Psoas muscle (tissue), 8 donors: ENCODE measurements at places on chromosomes 2 and 18. TPM values are rescaled to one million over a fixed set of nuclear protein-coding genes. Genes with fewer than 3 reads are reported as not detected.

Gene DSG2
- 0.93 TPM for polyA plus RNA-seq

DNA sequence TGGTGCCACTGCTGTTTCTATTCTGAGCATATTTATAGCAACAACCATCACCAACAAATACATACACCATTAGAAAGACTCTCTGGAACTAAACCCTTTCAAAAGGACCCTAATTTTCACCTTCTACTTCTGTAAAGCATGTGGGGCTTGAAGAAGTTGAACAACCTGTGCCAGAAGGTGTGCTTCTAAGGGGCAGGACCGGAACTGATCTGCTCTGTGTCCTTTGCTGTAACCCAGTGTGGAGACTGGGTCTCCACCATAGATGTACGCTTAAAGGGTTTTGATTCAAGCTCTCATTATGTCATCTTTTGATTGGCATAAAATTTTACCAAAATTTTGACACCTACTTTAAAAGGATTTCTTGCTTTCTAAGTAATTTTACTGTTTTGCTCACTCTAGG lies 40.3 kb downstream of the WDR43 start:
- no peak for DNase-seq

- no peak for DNase-seq
Measured at GRCh38 chr2:105261061-105261460, 19.5 kb downstream of the GPR45 start.

Gene SERPINB13
- not detected for polyA plus RNA-seq

DNA sequence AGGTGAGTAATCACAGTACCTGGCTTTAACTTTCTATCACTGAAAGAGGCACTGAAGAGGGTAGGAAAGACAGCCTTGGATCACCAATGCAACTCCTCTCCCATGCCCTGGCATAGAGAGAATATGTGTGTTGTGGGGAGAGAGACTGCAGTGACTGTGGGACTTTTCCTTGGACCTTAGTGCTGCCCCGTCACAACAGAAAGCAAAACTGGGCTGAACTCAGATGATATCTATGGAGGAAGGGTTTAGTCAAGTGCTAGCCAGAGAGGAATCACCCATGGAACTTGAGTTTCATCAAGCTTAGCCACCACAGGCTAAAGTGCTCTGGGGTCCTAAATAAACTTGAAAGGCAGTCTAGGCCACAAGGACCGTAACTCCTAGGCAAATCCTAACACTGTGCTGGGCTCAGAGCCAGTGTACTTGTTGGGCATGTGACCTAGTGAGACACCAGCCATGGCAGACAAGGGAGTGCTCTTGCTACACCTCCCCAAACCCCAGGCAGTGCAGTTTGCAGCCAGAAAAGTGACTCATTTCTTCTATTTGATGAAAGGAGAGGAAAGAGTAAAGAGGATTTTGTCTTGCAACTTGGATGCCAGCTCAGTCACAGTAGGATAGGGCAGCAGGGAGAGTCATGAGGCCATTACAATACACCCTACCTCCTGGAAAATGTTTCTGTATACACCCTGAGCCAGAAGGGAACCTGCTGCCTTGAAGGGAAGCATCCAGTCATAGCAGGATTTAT lies 105.8 kb upstream of the SPOPL start:
- no peak for DNase-seq

Gene TMEM214
- 43.2 TPM for polyA plus RNA-seq

Gene PAIP2B
- 7.2 TPM for polyA plus RNA-seq

DNA sequence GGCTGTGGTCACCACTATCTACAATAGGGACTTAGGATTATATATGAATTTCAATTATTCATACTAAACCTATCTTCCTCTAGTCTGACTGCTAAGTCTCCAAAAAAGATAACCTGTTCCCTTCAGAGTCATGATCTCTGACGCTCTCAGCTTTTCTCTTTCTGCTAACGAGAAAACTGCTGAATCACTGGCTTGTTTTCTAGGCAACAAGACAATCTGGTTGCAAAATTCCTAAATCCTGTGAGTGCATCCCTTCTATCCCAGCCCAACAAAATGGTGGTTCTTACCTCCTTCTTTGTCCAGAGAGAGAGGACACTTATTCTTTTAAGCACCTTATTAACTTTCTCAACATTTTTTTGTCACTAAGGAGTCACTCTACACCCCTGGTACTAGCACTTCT lies 312.3 kb upstream of the PKDCC start:
- no peak for DNase-seq

DNA sequence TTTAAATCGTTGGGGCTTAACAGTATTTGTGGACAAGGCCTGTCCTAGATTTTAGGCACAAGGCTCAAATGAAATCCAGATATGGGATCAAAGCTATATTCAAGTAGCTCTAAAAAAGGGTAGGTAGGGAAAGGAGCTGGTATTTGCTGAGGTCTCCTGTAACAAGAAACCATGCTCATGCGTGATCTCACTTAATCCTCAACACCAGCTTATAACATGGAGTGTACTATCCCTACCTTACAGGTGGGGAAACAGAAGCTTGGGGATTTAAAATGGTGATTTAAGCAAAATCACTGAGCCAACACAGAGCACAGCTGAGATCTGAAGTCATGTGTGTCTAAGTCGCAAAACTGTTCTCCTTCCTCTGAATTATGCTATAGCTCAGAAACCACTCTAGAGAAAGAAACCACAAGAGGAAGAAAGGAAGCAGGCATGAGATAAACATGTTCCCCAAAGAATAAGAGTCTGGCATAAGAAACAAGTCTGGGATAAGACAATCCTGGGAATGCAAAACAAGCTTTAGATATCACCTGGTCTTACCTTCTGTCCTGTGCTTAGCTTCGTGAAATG lies 43.1 kb downstream of the CYRIA start:
- DNase-seq: no peak

- DNase-seq: no peak
Measured at GRCh38 chr18:67342159-67342558, 174.4 kb downstream of the DSEL start.

Gene PRKAG3
- polyA plus RNA-seq: 9.2 TPM

GRCh38 chr2:164661349-164661748 lies 40.1 kb upstream of the GRB14 start:
- no peak for DNase-seq

Gene CERKL
- polyA plus RNA-seq: not detected

DNA sequence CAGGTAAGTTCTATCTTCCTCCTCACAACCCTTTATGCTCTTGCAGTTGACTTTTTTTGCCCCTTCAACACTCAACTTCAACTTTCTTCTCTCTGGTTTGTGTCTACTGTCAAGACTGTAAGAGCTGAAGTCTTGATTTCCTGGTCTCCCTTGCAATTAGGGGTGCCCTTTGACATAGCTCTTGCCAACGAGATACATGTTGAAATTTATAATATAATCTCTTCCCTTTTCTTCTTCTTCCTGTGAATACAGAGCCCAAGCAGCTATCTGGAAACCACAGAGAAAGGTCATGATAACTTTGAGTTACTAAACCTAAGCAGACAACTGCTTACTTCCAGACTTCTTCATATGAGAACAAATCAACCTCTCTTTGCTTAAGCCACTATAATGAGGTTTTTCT lies 163.5 kb downstream of the MC4R start:
- no peak for DNase-seq

DNA sequence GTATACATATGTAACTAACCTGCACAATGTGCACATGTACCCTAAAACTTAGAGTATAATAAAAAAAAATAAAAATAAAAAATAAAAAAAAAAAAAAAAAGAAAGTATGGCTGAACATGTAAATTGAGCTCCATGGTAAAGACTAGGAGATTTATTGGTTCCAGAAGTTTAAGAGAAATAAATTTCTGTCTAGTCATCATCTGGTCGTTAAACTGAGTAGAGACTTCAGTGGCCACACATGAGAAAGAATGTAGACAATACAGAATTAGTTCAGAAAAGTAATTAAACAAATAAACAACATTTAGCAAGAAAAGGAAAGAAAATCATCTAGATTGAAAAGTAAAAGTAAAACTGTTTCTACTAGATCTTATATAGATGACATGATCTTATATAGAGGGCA lies 12.4 kb upstream of the KCNE4 start:
- no peak for DNase-seq

Gene FOXI3
- polyA plus RNA-seq: not detected

Gene GAL3ST2
- polyA plus RNA-seq: not detected

DNA sequence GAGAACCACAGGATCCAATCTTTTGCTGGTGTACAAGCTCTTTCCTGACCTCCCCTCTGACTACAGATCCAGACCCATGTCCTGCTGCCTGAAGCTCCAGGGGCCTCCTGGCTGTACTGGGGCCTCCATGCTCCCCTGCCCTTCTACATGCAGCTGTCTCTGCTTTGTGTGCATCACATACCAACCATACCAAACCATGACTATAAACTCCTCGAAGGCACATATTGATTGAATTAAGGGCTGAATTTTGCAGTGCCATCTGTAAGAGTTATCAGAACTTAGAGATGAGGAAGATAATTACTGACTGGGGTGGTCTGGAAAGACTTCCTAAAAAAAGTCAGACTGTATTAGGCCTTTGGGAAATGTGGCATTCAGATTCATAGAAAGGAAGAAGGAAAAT lies 139.9 kb upstream of the CXCR4 start:
- no peak for DNase-seq

GRCh38 chr2:23654756-23655155 lies 269.8 kb downstream of the KLHL29 start:
- no peak for DNase-seq

Gene RAD51AP2
- 0.01 TPM for polyA plus RNA-seq

- no peak for DNase-seq
Measured at GRCh38 chr2:232865165-232865564, 4.9 kb upstream of the SNORC start.

DNA sequence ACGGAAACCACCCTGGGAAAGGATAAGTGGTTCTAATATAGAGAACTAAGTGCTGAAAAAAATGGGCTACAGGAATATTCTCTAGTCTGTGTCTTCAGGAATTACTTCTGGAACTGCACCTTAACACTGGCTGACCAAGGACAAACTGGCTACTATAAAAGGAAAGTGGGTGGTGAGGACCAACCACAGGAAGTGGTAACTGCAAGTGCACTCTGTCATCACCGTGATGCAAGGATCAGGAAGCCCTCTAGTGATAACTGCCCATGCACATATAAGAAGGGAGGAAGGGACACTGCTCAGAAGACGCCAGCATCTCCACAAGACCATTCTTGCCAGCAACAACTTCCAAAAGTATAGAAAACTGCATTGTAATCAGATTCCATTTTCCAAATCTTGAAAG lies 424.4 kb upstream of the RGPD4 start:
- no peak for DNase-seq

DNA sequence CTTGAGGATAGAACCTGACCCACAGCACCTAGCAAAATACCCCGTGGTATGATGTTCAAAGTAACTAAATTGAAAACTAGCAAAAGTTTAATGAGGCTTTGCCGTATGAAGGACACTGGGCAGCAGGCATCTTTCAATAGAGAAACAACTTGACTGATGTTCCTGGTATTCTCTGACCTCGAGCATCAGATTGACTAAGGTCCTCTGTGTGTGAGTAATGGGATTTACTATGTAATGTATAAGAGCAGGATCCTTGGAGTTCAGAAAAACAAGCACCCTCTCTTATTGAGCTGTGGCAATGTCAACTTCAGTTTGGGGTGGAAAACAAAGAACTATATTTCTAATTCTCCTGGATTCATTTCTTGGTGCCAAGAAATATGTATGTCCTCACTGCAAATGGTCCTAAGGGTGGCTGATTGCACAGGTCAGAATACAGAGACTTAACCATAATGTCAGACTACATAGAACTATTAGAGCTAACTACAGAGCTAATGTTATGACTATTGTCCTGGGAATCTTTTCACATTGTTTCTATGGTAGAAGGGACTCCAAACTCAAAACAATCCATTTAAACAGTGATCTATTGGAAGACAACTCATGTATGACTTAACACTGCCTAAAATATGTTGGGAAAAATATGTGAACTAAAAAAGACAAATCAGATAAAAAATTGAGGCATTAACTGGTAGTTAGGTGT lies 4.4 kb downstream of the TNFAIP6 start:
- DNase-seq: no peak

Gene RFX8
- polyA plus RNA-seq: 0.29 TPM

Gene FKBP1B
- 2.1 TPM for polyA plus RNA-seq

Gene HOXD13
- not detected for polyA plus RNA-seq

- DNase-seq: no peak
Measured at GRCh38 chr2:127768775-127769479, 42.0 kb downstream of the WDR33 start.

DNA sequence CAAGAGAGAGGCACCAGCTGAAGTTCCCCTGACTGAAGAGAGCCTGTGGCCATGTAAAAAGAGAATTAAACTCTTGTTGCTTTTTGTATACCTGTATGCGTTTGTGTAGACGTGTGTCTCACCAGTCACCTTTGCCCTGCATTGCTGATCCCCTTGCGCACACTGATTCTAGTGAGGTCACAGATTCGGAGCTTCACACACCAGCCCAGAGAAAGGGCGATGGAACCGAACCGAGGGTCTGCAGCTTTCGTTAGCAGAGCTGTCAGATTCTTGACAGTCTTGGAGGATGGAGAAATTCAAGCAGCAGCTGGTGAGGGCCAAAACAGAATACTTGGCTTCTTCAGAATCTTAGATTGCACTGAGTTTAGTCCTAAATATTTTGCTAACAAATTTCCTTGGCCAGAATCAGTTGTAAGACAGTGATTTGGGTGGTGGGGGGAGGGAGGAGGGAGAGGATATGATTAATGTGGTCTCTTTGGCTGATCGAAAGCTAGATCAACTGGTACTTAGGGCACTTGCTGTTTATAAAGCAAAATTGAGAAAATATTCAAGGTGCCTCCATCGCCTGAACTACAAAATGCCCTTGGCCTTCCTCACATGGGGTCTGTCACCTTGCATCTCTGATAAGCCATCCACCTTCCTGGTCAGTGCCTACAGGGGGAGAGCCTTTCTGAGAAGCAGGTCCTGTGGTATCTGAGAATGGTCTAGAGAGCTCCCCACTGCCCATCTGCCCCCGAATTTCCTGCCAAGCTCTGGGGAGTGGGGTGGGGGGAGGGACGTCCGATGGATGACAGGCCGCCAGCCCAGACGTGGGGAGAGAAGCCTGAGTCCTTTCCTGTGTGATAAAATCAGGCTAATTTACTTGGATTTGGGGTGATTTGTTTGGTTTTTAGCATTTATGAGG lies 123.5 kb downstream of the CABLES1 start:
- no peak for DNase-seq

- DNase-seq: no peak
Measured at GRCh38 chr2:30744823-30745222, 62.4 kb downstream of the CAPN13 start.

DNA sequence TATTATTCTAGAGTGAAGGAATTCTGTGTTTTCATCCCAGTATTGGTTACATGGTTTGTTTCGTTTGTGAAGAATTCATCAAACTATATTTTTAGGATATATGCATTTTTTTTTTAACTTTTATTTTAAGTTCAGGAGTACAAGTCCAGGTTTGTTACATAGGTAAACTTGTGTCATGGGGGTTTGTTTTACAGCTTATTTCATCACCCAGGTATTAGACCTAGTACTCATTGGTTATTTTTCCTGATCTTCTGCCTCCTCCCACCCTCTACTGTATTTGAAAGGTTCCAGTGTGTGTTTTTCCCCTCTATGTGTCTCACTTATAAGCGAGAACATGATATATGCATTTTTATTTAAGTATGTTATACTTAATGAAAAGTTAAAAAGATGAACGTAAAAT lies 47.6 kb downstream of the SCN9A start:
- DNase-seq: no peak
